ENCODE measurements at places on chromosomes 12 and 14. TPM values are rescaled to one million over a fixed set of nuclear protein-coding genes. Genes with fewer than 3 reads are reported as not detected.

DNA sequence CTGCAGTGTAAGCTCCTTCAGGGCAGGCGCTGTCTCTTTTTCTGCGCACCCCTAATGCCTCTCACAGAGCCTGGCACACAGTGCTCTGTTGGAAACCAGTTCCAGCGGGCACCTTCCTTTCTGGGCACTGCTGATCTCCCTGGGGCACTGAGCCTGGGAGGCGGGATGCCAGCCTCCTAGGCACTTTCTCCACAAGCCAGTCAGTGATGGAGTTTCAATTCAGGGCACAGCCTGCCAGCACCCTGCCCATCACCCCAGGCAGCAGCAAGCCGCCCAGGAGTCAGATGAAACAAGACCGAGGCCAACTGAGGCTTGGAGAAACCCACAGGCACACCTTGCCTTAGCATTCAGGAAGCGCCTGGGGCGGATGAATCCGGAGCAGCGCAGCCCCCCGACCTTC, 5.7 kb upstream of the CTDSP2 start:
- H3K4me3 ChIP-seq, result peak overlapping the region; percentile 50
- peaks cover 2% of the 10 kb centered on the region for H3K27me3 ChIP-seq
- DNase-seq, result no peak
- H3K4me1 ChIP-seq, result peaks cover 18% of the 10 kb centered on the region
- no peaks in the 10 kb centered on the region for H3K36me3 ChIP-seq

GRCh38 chr14:77302926-77303325, 17.8 kb downstream of the POMT2 start:
- H3K4me1 ChIP-seq, result no peaks in the 10 kb centered on the region
- H3K27me3 ChIP-seq, result no peaks in the 10 kb centered on the region
- no peaks in the 10 kb centered on the region for H3K36me3 ChIP-seq

DNA sequence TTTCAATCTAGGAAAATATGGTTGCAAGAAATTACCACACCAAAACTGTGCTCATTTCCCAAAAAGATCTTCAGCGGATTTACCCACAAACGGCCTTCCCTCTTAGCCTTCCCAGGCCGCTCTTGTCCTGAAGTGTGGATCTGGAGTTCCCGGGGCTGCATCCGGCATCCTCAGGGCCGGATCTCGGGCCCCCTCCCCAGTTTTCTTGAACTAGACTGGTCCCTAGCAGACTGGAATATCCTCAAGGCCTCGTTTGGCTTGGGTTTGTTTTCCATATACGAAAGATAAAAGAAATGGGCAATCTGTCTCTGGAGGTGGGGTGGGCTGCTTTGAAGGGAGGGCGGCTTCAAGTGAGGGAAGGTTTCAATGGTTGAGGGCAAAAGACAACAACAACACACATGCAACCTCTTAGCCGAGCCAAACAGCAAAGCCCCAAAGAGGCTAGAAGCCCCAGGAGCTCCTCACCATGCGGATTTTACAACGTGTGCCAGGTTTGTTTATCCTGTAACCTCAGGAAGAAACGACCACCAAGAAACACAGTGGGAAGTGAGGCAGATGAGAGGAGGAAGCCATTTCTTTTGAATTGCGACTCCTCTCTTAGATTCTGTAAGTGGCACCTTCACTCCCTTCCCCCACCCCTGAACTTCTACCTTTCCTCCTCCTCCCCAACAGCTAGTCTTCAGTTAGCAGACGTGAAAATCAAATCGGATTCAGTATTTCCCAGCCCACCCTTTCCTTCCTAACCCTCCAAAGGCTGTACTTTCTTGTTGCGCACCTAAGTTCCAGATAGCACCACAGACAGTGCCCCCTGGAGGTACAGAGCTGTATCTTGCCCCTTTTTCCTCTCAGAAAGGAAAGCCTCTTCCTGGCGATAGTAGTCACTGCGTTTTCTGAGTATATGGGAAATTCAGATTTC, 2.6 kb downstream of the MYF6 start:
- H3K36me3 ChIP-seq, result peaks cover 17% of the 10 kb centered on the region
- no peak overlapping the region for H3K27ac ChIP-seq
- peaks cover 72% of the 10 kb centered on the region for H3K27me3 ChIP-seq
- H3K4me3 ChIP-seq, result no peak overlapping the region
- no peak for DNase-seq
- H3K4me1 ChIP-seq, result no peaks in the 10 kb centered on the region

GDF3 gene
- not detected for total RNA-seq

DBX2 gene
- not detected for total RNA-seq

FOXG1 gene
- not detected for total RNA-seq

APPL2 gene
- total RNA-seq, result 66.2 TPM

KCNK10 gene
- total RNA-seq, result not detected
